ENCODE measurements at places on chromosomes 4 and X.

GRCh38 chr4:4984186-4984585, 35.1 kb downstream of the CYTL1 start:
- no peak for DNase-seq

DNA sequence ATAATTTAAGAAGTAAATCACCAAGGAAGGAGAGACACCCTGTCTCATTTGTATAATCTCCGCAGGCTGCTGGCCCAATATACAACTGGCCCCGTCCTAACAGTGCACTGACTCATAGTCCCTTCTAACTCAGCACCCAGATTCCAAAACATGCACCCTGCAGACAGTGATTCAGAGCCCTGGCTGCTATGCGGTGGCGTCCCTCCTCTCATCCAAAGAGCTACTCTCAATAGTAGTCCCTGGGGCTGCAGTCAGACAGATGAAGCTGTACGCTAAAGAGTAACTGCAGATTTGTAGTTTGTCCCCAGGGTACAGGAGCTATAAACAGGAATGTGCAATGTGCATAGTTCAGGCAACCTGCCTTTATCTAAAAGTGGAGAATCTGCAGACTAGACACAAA, 23.0 kb downstream of the GABRA3 start:
- no peak for DNase-seq

- no peak for DNase-seq
Measured at GRCh38 chr4:182874304-182874751, 42.9 kb downstream of the DCTD start.

DNA sequence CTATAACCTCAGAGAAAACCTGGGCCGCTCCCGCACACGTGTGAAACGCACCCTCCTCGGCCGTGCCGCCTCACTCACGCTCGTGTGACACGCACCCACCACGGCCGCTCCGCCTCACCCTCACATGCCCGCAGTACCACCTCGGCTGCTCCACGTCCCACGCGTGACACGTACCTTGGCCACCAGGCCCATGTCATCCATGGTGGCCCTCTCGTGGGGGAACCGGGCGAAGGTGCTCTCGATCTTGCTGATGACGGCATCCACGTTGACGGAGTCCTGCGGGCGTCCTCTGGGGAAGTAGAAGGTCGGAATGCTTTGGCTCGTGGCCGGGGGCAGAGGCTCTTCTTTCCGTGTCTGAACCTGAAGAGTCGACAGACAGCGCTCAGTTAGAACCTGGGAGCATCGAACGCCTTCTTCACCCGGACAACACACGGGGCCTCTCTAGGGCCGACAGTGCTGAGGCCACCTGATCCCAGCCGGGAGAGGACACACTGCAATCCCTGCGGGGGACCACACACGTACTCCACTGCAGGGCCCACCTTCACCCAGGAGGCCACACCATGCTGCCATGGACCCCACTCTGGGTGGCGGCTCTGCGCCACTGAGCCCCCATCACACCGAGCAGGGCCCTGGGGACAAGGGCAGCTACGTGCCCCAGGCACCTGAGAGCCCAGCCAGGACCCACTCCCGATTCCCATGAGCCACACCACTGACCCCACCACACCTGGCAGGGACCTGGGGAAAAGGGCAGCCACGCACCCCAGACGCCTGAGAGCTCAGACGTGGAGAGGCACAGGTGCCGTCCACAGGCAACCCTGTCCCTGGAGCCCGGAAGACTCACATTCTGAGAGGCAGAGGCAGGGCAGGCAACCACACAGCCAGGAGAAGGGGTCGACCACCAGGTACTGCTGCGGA, 25.2 kb downstream of the PPP2R3B start:
- DNase-seq = no peak

- no peak for DNase-seq
Measured at GRCh38 chrX:106249706-106250379, 81.7 kb downstream of the PWWP3B start.

GRCh38 chr4:61428950-61429349, 228.8 kb downstream of the ADGRL3 start:
- DNase-seq = no peak

DNA sequence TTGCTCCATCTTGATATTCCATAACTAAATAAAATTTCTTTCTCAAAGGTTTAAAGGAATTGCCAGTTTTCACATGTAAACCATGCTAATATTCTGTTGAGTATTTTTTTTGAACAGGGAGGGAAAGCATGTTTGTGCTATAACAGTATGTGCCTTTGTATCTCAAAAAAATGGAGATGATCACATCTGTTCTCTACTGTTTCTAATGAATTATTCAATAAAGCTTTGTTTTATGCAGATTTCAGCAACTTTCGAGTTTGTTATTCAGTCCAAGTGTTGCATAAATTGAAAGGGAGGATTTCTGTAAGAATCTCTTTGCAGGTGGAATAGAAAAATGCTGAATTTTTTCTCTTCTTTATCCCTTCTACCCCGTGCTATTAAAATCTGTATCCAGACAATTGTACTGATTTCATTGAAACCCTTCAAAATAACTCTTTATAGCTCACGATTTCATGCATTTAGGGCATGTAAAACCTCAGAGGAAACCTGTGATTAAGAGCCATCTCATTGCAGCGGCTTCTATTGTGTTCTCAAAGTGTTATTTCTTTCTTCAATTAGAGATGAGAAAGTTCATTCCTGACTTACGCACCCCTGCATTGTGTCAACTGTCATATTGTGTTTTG, 42.1 kb downstream of the NEIL3 start:
- DNase-seq = no peak

GRCh38 chrX:15903186-15903681, 48.6 kb upstream of the AP1S2 start:
- DNase-seq = no peak

DNA sequence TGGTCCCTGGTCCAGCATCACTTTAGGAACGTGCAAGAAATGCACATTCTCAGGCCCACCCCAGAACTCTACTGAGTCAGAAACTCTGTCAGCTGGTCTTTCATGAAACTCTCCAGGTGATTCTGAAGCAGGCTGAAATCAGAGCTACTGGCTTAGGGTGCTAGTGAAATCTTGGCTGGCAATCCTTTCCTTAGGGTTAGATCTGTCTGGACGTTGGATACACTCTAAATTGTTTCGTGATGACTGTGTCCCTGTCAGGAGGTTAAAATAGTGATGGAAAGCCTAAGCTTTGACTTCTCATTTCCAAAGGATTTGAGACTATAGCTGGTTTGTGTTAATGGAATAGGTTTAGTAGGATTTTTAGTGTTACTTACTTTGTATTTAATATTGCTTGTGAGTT, 99.1 kb downstream of the ARHGAP10 start:
- DNase-seq = no peak

- no peak for DNase-seq
Measured at GRCh38 chrX:136647677-136648360, at the start of gene CD40LG. Gene CD40LG, plus strand, starts transcription at chrX:136648158. Its CDS starts 91 bp downstream, at chrX:136648249.

- no peak for DNase-seq
Measured at GRCh38 chrX:12463052-12463451, 324.8 kb downstream of the FRMPD4 start.

Measured in coronary artery (tissue), 2 donors.